ENCODE measurements at places on chromosomes 2 and 18.

GRCh38 chr2:1748176-1748740, 3.9 kb upstream of the PXDN start:
- DNase-seq, result no peak

- DNase-seq, result no peak
Measured at GRCh38 chr2:216570357-216570756, 62.9 kb upstream of the IGFBP2 start.

DNA sequence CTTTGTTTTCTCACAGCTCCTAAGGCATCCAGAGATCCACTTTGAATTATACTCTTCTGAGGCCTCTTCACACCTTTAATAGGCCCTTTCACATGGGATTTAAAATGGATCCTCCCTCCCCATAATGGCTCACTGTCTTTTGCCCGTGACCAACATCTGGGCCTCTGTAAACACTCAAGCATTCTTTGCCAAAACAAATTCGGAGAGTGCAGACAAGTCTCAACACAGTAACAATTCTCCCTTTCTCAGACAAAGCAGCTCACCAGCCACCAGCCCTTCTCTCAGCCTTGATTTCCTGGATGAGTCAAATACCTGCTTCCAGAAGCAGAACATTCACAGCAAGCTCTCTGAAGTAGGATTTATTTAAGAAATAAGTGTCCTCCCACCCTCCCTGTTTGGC, 14.0 kb upstream of the IMP4 start:
- no peak for DNase-seq

DNA sequence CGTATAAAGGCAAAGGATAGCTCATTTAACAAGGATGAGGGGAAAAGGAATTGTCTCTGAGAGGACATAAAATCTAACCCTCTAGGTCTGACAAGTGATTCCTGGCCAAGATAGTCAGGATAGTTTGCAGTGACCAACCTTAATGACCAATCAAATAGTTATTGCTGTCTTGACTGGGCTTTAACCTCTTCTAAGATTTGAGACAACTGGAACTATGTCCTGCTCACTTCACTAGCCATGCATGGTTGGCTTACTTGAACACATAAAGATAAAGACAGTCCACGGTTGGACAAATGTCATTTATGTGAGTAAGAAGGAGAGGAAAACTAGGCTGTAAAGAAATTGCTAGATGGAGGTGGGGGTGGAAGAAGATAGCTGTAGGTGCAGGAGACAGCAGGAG, 53.8 kb downstream of the SCN1A start:
- DNase-seq, result no peak

- DNase-seq, result no peak
Measured at GRCh38 chr2:171087547-171087946, 73.1 kb downstream of the TLK1 start.

DNA sequence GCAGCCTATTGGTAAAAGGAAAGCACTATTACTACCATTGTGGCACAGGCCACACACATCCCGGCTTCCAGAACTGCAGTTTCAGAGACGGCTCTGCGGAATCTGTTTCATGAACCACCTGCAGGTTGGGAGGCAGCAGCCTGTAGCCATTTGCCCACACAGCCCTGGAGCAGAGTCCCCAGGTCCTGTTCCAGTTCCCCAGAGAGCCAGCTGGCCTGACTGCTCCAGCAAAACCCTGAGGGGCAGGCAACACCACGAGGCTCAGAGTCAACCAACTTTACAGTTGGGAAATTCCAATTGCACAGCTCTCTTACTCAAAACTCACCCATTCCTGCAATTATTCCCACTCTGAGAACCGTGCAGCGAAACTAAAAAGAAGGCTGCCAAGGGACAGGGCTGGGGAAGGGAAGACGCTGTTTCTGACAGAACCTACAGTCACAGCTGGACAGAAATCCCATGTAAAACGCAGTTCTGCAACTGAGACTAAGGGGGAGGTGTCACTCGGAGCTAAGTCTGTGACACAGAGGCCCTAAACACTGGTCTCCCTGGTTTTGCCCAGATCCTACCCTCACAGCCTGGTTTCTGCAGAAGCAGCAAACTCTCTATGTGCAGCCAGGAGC, 219.4 kb downstream of the TMEM163 start:
- no peak for DNase-seq

DNA sequence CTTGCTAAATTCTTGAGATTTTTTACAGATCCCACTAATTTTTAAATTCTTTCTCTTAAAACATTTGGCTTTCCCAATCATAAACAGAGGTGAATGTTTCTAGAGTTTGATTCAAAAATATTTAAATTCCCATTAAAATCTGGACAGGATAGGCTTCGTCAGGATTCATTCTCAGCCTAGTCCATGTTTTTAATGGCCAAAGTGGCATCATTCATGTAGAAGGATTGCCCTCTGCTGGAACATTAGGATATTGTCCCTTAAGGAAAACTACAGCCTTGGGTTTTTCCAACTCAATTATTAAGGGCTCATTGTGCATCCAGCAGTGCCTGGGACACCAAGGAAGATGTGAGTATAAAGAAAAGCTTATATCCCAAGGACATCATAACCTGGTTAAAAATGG, 71.7 kb downstream of the TPGS2 start:
- peak; percentile 34 for DNase-seq

GRCh38 chr2:169260246-169260645, 102.1 kb downstream of the LRP2 start:
- DNase-seq, result no peak

DNA sequence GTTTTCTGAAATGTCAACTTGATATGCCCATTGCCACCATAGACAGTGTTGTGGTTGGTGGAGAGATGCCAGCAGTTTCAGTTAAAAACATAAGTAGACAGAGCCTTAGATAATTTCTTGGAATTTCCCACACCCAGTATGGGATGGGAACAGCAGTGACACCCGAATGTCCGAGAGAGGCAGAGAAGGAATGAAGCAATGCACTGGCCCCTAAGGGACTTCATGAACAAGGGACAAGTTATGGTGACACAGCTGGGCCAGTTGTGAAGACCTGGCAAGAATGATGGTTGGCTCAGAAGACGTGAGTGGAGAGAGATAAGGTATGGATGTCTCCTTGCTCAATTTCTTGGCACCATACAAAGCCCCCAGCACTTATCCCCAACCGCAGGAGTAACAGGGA, 165.2 kb upstream of the APCDD1 start:
- no peak for DNase-seq

- DNase-seq, result no peak
Measured at GRCh38 chr2:65057391-65058052, 1.3 kb downstream of the CEP68 start.

DNA sequence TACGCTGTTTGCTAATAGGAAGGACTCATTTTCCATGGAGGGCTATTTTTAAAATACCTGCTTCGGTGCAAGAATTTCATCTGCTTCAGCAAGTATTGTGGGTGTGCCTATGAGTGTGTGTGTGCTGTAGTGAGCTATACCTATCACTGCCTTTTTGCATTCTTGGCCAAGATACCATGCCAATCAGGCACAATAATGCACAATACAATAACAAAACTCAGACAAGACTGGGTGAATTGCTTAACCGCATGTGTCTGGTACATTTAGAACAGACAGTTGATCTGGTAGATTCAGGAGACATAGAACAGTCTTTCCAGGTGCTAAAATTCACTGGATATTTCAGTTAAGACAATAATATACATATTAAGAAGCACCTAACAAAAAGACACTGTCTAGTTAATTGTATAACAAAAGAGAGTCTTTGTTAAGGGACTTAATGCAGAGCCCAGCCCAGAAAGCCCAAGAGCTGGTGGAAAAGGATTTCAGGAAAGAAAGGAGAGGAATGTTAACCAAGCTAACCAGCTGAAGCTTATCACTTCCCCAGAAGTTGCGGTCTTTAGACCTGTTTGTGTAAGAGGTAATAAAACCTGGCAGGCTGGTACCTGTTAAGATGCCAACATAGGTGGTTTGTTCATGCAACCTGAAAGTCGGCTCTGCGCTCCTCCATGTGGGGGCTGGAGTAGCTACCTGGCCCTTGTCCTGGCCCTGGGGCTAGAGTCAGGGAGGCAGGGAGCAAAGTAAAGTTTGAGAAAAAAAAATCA, 153.3 kb upstream of the RBMS1 start:
- DNase-seq, result no peak

- no peak for DNase-seq
Measured at GRCh38 chr2:112634153-112634873, 11.4 kb upstream of the SLC20A1 start.

DNA sequence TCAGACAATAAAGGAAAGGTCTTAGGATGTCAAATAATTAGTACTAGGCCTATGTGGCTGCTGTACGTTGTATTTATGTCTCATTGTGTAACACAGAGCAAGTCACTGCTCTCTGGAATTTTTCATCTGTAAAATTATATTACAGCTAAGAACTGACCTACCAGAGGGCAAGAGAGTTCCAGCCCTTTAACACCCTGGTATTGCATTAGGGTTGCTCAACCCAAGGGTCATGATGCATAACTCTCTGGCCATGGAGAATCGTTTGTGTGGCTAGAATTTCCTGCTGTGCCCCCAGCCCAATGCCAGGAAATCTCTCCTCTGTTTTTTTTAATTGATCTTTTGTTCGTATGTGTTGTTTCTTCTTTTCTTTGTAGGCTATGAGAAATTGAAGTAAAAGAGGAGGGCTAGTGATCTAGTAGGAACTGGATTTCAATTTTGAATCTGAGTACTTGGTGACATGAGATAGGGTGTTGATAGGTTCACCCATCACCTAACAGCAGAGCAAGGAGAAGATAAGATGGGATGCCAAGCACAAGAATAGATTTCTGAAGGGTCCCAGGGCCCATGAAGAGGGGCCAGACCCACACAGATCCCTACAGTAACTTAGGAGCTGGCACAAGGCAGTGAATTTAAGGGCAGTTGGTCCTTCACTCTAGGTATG, 571.2 kb upstream of the TNP1 start:
- no peak for DNase-seq

DNA sequence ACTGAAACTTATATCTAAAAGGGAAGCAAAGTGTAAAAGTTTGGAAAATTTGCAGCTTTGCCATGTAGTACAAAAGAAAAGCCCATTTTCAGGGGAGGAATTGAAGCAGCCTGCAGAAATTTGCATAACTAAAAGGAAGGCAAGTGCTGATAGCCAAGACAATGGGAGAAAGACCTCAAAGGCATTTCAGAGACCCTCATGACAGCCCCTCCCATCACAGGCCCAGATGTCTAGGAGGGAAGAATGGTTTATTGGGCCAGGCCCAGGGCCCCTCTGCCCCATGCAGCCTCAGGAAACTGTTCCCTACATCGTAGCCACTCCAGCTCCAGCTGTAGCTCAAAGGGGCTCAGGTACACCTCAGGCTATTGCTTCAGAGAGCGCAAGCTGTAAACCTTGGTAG, 14.4 kb upstream of the WDR75 start:
- DNase-seq, result no peak

GRCh38 chr2:24779116-24779515, 14.1 kb downstream of the PTRHD1 start:
- DNase-seq, result no peak

- no peak for DNase-seq
Measured at GRCh38 chr18:34117319-34117718, 107.4 kb downstream of the NOL4 start.

DNA sequence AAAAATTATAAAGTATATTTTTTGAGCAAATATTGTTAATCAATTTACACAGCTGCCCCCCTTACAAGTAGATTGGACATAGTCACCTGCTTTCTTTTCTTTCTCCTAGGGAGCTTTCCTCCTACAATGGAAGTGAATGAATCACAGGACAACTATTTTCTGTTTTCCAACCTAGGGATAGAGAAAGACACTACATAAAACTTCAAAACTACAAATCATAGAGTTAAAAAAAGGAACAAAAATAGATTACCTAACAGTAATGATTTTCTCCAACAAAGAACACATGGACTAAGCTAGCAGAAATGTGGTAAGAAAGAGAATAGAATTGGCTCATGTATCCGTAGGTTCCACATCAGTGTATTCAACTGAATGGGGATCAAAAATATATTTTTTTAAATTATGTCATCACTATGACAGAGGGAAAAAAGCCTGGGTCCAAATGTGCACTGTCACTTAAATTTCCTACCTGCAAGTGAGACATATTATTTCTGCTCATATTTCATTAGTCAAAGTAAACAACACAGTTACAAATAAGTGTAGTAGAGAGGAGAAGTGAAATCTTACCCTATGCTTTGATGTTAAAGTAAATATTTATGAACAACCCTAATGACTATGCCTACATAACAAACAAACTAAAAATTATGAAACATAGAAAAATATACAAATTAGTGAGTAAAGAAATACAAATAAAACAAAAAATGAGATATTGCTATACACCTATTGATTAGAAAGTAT, 756.7 kb downstream of the SOCS6 start:
- no peak for DNase-seq

DNA sequence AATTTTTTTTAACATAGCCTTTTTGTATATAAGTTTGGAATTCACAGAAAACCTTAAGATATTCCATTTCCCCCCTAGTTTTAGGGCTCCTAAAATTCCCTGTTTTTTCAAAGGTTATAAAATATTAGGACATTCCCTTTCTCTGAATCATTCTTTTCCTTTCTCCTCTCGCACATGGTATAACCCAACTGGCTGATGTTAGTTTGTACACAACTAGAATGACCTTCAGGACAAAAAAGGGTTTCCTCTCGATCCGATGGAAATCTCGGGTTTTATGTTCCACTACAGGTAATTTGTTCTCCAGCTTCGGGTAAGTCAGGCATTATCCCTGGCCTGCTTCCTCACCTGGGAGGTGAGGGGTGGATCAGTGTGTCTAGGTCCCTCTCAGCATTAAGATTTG, 215.1 kb downstream of the LDLRAD4 start:
- no peak for DNase-seq

DNA sequence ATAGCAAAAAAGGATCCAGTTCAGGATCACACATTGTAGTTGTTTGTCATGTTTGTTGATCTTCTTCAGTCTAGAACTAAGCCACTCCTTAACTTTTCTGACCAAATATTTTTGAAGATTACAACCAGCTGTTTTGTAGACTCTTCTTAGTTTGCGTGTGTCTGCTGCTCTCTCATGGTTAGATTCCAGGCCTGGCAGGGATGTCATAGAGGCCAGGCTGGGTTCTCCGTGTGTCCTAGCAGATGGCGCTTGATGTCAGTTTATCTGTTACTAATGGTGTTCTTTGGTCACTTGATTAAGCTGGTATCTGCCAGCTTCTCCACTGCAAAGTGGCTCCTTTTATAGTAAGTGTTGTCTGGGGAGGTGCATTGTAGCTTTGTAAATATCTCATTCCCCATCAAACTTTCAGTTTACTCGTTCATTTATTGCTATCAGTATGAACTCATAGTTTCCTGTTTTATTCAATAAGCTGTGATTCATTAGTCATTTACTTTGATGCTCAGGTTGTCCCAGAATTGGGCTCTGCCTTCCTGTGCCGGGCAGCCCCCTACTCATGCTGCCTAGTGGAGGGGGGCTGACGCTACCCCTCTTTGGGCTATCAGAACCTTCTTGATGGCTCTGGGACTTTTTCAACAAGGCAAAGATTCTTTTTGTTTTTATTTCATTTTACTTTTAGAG, 42.1 kb downstream of the GRHL1 start:
- DNase-seq, result no peak
